ENCODE measurements at places on chromosomes 3 and 15. TPM values are rescaled to one million over a fixed set of nuclear protein-coding genes. Genes with fewer than 3 reads are reported as not detected.
A peak's percentile ranks its signal among the peaks of the same experiment; 100 is the strongest.

Gene ALDH1A3
- 19.0 TPM for total RNA-seq

Gene TMEM207
- not detected for total RNA-seq

GRCh38 chr3:155281912-155282311 is 11.6 kb downstream of the STRIT1 start:
- no peak overlapping the region for H3K27ac ChIP-seq
- no peak for DNase-seq
- no peaks in the 10 kb centered on the region for H3K36me3 ChIP-seq
- H3K4me3 ChIP-seq, result no peak overlapping the region
- no peaks in the 10 kb centered on the region for H3K27me3 ChIP-seq

DNA sequence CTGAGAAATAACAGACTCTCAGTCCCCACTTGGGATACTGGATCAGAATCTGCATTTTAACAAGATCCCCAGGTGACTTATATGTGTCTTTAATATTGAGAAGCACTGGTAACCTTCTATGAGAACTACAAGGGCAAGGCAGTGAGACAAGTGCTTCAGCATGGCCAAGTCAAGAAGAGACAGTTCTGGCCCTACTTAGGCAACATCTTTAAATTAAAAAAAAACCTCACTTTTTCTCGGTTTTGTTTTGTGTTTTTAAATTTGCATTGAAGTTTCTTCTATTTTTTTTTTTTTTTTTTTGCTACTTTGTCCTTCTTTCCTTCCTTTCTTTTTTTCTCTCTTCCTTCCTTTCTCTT is 42.5 kb upstream of the SPTSSB start:
- H3K4me1 ChIP-seq, result peaks cover 5% of the 10 kb centered on the region
- H3K27me3 ChIP-seq, result no peaks in the 10 kb centered on the region
- H3K4me3 ChIP-seq, result no peak overlapping the region
- no peak for DNase-seq
- H3K27ac ChIP-seq, result no peak overlapping the region

DNA sequence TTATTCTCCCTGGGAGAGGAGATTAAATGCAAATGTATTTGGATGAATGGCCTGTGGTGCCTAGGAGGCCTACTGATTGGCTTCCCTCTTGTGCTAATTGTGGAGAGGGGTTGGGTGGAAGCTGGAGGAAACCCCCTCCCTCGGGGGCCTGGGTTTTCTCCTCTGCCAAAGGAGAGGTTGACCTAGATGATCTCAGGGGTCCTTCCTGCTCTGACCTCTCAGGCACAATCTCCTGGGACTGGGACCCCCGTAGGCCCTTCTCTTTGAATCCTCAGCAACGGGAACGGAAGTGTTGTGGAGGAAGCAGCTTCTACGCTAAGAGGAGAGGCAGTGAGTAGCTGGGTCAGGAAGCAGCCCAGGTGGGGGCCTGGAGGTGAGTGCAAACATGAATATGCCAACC is 40.5 kb upstream of the MAGEF1 start:
- no peaks in the 10 kb centered on the region for H3K4me1 ChIP-seq
- H3K27ac ChIP-seq, result no peak overlapping the region
- H3K27me3 ChIP-seq, result no peaks in the 10 kb centered on the region
- no peak overlapping the region for H3K4me3 ChIP-seq
- H3K36me3 ChIP-seq, result no peaks in the 10 kb centered on the region

DNA sequence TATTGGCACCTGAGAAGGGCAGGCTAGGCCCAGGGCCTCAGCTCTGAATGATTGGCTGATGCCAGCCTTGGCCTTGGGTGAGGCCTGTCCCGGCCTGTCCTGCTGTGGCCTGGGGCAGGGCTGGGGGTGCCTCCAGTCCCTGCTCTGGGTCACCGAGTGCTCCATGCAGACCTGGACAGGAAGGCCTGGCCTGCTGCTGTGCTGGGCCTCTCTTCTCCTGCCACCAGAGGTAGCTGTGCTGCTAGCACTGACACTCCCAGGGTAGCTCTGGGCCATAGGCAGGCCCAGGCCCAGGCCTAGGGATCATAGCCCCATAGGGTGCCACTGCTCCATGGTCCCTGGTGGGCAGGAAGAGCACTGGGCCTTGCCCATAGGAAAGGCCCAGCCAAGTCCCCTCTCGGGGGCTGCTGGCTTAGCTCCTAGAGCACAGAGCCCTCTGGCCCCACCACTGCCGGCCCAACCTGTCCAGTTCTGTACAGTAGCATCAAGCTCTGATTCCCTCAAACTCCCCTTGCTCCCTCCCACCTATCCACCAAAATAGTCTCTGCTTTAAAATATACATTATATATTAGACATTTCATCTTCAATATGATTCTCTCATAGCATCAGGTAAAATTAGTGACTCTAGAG is 18.2 kb downstream of the ABTB1 start:
- DNase-seq, result peak; percentile 79
- H3K4me3 ChIP-seq, result no peak overlapping the region
- no peaks in the 10 kb centered on the region for H3K4me1 ChIP-seq
- H3K27me3 ChIP-seq, result no peaks in the 10 kb centered on the region
- peak overlapping the region; percentile 70 for H3K27ac ChIP-seq
- no peaks in the 10 kb centered on the region for H3K36me3 ChIP-seq

DNA sequence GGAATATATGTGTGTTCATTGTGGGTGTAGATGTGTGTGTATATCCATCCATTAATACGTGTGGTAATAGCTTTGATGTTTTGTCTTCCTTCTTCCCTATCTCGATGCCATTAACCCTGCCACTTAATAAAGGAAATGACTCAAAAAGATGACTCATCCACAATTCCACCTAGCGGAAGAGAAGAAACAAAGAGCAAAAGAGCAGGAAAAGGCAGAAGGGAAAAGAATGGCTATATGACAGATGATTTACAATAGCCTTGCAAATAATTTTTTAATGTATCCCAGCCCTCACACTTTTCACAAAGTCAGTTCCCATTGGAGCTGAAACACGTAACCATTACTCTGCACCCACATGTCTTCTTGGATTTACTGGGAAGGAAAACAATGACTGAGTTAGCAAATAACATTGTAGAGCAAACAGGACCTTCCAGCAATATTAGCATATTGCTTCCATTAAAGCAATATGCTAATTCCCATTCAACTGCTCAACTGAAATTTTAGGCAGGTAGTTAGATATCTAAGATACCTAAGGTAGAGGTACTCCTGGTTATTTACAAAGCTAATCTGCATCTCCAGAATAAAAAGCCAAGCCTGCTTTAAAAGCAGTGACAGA is 197.2 kb downstream of the KCNAB1 start:
- H3K36me3 ChIP-seq, result no peaks in the 10 kb centered on the region
- no peak overlapping the region for H3K27ac ChIP-seq

DNA sequence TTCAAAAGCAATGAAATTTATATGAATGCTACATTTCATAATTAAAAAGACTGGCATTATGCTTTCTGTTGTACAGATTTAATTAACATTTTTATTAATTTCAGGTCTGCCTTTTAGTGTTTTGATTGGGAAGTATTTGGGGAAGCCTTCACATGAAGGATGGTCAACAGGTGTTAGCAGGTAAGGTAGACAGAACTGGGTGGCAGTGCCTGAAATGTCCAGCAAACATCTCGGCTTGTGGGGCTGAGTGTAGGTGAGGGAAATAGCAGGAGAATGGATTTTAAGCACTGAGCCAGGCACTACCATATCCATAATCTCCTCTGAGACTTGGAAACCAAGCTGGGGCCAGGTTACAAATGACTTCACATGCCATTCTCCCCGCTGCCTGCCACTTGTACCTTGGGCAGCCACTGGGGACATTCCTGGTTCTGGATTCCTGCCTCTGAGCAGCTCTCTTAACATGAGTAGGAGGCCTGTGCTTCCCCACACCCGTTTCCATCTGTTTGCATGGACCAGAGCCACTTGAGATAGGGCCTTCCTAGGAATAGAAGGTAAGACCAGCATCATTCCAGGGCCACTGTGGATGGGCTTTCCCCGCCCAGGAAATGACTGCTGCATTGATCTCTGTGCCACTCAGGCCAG is 125.9 kb upstream of the HES1 start:
- DNase-seq, result no peak
- H3K36me3 ChIP-seq, result no peaks in the 10 kb centered on the region
- H3K4me1 ChIP-seq, result no peaks in the 10 kb centered on the region

Gene SLITRK3
- 0.26 TPM for total RNA-seq

Gene SRGAP3
- total RNA-seq, result 11.7 TPM

Gene DUOX1
- 0.71 TPM for total RNA-seq

- DNase-seq, result no peak
- H3K27me3 ChIP-seq, result no peaks in the 10 kb centered on the region
- H3K27ac ChIP-seq, result no peak overlapping the region
- no peak overlapping the region for H3K4me3 ChIP-seq
Measured at GRCh38 chr15:59256482-59256881, 49.8 kb downstream of the LDHAL6B start.

DNA sequence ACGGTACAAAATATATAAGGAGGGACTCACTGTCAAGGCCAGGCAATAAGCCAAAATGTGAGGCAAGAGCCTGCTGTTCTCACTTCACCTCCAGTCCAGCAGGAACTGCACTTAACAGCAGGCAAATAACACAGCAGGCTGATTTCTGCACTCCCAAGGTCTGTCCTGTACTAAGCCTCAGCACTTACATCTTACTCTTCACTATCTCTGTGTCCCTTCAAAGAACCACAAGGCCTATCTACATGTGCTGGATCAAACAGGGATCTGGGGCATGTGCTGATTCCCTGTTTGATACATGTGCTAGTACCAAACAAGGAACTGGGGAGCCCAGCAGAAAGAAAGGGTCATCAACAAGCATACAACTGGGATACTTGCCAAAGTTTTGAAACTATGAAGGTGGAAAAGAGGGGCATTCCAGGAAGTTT is 22.2 kb downstream of the UACA start:
- H3K27me3 ChIP-seq, result no peaks in the 10 kb centered on the region
- H3K36me3 ChIP-seq, result no peaks in the 10 kb centered on the region
- H3K4me1 ChIP-seq, result peaks cover 8% of the 10 kb centered on the region
- H3K4me3 ChIP-seq, result no peak overlapping the region
- DNase-seq, result peak; percentile 71
- no peak overlapping the region for H3K27ac ChIP-seq
